ENCODE measurements at places on chromosomes 7 and 10.

GRCh38 chr10:51879238-51879637 lies 179.8 kb upstream of the CSTF2T start:
- no peak for DNase-seq

GRCh38 chr7:113392421-113392820 lies 274.1 kb upstream of the SMIM30 start:
- no peak for DNase-seq

GRCh38 chr10:71777213-71777985 lies 4.1 kb upstream of the VSIR start:
- DNase-seq, result no peak

DNA sequence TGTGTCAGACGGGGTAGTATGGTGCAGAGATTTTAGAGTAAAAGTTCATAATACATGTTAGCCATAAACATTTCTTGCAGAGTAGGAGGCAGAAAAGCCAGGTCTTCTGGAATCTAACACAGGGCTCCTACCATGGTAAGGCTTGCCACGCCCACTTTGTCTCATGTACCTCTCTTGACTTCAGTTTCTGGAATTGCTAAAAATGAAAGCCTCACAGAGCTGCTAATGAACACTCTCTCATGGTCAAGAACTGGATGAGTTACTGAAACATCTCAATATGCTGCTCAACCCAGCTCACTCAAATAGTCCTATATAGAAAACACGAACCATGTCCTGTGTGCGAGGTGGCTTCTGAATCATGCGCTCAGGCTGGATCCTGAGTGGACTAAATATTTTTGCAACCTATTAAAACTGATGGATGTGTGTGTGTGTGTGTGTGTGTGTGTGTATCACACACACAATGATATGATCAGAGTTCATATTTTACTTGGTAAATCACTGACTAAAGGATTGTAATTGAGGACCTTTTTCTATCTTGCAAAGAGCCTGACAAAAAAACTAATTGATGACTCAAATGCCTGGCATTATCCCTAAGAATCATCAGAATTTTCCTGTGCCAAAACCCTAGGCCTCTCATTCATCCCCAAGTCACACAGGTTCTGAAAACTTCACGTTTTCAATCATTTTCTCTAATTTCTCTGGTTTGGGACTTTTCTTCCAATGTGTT lies 1306.6 kb downstream of the XPNPEP1 start:
- no peak for DNase-seq

DNA sequence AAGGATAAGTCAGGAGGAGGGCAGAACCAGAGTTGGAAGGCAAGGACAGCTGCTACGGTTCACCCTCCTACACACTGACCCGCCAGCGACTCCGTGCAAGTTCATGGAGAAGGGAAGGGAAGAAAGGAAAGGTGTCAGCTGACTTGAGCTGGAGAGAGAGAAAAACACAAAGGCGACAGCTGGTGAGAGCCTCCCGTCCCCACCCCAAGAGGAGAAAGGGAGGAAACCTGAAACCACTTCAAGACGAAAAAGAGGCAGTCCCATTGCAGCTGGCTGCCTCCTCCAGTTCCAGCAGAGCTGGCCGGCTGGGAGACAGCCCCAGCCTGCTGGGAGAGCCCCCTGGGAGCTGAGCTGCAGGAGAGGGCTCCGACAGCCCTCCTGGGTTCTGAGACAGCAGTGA lies 75.2 kb downstream of the PARD3 start:
- DNase-seq, result no peak

- no peak for DNase-seq
These were observed 35.3 kb upstream of the SEPHS1 start for GRCh38 chr10:13383399-13383761.

DNA sequence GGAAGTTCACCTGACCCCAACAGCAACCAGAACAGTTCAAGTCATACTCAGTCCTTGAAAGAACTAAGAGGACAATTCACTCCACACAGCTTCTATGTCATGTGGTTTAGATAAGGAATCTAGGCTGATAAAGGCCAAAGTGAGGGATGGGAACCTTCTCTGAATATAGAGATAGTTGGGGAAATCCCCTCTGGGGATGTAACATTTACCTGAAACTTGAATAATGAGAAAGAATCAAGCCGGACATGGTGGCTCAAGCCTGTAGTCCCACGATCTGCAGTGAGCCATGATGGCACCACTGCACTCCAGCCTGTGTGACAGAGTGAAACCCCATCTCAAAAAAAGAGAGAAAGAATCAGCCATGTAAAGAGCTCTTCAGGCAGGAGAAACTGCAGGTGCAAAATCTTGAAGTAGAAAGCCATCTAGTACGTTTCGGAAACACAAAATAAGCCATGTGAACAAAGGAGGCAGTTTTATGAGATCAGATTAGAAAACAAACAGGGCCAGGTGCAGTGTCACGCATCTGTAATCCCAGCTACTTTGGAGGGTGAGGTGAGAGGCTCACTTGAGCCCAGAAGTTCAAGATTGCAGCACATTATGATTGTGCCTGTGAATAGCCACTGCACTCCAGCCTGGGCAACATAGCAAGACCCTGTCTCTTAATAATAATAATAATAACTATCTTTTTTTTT lies 4.5 kb upstream of the DNMBP start:
- no peak for DNase-seq

DNA sequence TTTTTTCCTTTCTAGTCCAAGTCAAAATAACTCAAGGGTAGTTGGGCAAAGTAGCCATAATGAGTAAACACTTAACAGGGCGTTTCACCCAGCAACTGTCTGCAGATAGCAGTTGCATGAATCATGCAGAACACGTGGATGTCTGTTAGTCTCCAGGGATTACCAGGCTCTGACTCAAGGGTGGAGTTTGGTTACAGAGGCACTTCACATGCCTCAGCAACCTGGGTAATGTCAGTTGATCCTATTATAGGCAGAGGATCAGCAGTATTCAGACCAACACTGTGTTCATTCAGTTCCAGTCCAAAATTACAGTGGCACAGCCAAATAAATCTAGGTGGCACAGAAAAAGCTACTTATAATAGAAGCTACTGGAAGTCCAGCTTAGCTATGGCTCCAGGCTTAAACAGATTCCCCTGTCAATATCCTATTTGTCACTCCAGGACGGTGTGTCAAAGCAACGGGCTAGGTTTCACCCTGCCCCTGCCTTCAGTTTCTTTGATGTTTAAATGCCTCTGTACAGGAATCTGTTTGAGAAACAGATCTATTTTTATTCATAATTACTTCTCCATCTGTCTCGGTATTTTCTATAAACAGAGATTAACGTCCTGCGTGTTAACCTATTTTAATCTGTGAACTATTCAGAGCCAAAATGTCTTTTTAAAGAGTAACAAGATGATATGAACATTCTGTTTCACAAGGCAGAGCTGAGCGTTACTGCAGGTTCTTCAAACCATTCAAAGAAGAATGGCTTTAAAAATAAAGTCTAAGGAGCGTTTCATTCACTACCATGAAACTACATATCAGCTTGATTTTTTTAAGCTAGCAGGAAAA lies 162.6 kb upstream of the AKR1E2 start:
- no peak for DNase-seq

GRCh38 chr10:73814896-73815718 lies 3.7 kb upstream of the NDST2 start:
- no peak for DNase-seq

- no peak for DNase-seq
These were observed 53.6 kb downstream of the VPS41 start for GRCh38 chr7:38855386-38855785.

- no peak for DNase-seq
These were observed 85.8 kb upstream of the JAZF1 start for GRCh38 chr7:28266402-28266801.

- no peak for DNase-seq
These were observed 21.5 kb upstream of the RUFY2 start for GRCh38 chr10:68428396-68429104.

- no peak for DNase-seq
These were observed 257.2 kb upstream of the CTBP2 start for GRCh38 chr10:125417605-125418004.

GRCh38 chr7:106615808-106616707 lies 44.9 kb downstream of the CCDC71L start:
- DNase-seq, result no peak

DNA sequence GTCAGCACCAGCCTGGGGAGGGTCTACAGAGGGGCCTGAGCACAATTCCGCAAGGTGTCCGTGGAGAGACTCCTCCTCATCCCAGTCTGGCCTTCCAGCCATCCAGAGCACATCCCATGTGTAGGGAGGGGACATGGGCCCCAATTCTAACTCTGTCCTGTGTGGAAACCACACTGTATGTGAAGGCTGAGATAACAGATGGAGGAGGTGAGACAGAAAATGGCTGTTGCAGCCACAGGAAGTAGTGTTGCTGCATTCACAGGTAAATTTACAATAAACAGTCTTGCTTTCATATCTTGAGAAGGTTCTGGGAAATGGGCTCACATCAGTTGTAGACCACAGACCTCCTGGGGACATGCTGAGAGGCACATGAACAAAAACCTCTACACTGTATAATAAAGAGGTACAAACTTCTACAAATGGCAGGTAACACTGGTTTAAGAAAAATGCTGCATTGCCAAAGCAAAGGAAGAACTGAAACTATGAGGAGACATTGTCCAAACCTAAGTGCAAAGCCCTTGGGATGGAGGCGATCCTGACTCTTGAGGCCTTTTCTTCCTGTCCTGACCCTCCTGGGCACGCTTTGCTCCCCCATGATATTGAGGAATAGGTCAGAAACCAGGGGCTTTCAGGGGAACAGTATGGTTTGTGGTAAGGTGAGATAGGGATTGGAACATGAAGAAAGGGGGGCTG lies 21.6 kb upstream of the GIMAP2 start:
- DNase-seq, result no peak

DNA sequence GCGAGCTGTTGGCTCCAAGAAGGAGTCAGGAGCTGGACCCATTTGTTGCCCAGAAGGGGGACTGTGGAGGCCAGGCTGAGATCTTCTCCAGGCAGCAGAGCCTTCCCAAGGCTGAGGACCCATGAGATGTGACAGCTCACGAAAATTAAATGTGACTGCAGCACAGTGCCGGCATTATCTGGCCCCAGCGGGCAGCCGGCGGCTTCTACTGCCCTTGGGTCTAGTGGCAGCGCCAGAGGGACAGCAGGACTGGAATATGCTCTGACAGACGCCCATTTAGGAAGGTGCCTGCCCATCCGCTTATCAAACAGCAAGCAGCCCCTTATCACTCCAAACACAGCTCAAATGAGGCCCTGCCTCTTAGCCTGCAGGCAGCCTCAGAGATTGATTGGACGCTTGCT lies 122.9 kb upstream of the LYZL2 start:
- DNase-seq, result no peak

DNA sequence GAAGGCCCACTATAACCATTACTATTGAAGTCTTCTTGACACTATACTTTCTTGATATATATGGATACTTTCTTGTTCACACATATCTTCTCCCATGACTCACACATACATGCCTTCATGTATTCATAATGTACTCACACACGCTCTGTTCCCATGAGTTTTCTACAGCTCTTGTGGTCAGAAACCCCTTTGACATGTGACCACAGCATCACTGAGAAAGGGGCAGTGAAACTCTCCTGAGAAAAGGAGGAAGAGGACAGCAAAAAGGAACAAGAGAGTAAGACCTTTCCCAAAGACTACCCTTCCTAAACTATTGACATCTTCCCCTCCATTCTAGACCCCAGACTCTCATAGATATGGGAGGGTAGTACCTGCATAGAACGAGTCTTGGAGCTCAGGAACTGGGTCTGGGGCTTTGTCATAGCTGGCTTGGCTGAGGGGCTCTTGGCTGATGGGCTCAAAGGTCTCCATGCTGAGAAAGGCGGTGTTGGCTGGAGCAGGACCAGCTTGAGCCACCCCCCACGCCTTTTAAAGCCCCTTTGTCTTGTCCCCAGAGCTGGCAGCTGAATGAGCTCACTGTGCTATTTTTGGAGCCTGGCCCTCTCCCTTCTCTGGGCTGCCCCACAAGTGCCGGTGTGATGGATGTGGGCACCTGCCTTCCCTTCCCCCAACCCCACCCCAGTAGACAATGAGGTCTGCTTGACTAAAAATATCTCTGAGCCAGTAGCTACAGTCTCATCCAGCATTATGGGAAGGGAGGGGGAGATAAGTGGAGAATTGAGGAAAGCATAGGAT lies 5.1 kb downstream of the SYNPO2L start:
- DNase-seq, result no peak
